ENCODE measurements at places on chromosomes 5 and 9. TPM values are rescaled to one million over a fixed set of nuclear protein-coding genes. Genes with fewer than 3 reads are reported as not detected.

DNA sequence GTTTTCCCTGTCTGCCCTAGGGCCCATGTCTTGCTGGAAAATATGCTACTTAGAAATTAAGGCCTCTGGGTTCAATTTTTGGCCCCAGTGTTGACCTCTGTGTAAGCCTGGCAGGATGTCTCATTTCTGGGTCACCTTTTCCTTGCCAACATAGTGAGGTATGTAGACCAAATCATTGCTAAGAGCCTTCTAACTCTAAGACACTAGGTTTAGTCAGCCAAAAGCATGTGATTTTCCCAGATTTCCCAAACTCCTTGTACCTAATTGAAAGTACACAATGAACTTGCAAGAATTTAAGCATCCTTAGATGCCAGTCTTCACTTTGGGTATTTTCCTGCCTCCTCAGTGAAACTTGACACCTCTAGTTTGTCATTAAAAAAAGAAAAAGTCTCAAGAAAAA lies 77.0 kb downstream of the GALNT10 start:
- peaks cover 15% of the 10 kb centered on the region for H3K4me1 ChIP-seq
- no peaks in the 10 kb centered on the region for H3K36me3 ChIP-seq
- H3K4me3 ChIP-seq = no peak overlapping the region
- H3K27me3 ChIP-seq = no peaks in the 10 kb centered on the region
- no peak for DNase-seq

GRCh38 chr9:19429595-19429994 lies 20.8 kb downstream of the ACER2 start:
- H3K27ac ChIP-seq = no peak overlapping the region
- peaks cover 12% of the 10 kb centered on the region for H3K36me3 ChIP-seq
- H3K27me3 ChIP-seq = no peaks in the 10 kb centered on the region
- no peak overlapping the region for H3K4me3 ChIP-seq

GRCh38 chr9:113609562-113610318 lies 146.2 kb downstream of the RGS3 start:
- no peaks in the 10 kb centered on the region for H3K36me3 ChIP-seq
- peaks cover 27% of the 10 kb centered on the region for H3K4me1 ChIP-seq
- no peak for DNase-seq
- H3K4me3 ChIP-seq = no peak overlapping the region

GRCh38 chr5:138140268-138140667 lies 1.0 kb upstream of the NME5 start:
- no peak for DNase-seq
- H3K4me3 ChIP-seq = no peak overlapping the region
- H3K27ac ChIP-seq = no peak overlapping the region
- no peaks in the 10 kb centered on the region for H3K36me3 ChIP-seq

DNA sequence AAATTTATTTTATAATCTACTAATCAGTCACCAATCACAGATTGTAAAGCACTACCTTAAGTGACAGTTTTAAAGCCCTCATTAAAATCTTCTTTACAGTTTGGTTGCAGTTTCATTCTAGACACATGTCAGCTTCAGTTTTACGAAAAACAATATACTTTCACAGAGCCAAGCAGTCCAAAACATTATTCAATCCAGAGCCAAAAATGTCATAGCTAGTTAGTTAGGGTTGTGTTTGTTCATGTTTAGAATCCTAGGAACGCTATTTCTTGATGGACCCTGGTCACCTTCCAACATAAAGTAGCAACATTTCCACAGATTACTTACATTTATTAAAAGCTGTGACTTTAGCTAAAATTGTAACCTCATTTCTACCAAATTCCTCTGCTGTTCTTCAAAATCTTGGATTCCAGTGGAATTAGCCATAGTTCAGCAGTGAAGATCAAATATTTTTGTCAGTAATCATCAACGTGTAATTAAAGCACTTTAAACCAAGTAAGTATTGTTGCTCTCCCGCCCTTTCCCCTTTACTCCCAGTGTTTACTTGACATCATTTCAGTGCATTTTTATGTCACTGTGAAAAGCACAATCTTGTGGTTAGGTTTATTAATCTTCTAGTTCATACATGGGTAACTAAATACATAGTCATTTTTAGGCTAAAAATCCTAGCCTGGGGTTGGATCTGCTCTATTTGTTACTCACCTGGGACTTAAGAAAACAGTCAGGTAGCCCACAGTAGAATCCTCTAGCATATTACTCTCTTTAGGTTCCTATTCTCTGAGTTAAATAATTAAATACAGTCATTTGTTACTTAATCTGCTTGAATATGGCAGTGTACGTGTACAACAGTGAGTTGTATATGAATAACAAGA lies 74.3 kb downstream of the NIPBL start:
- DNase-seq = no peak
- no peaks in the 10 kb centered on the region for H3K27me3 ChIP-seq
- H3K4me3 ChIP-seq = no peak overlapping the region
- H3K27ac ChIP-seq = no peak overlapping the region

RETREG1 gene
- 27.7 TPM for total RNA-seq

PDCD1LG2 gene
- 1.2 TPM for total RNA-seq

BTNL8 gene
- total RNA-seq = not detected

CANX gene
- total RNA-seq = 208 TPM

PLCXD3 gene
- 10.6 TPM for total RNA-seq

Data from vagina (tissue), 2 donors.